Astrocyte of the hippocampus (primary cell): ENCODE measurements at places on chromosomes 13 and 19.

DNA sequence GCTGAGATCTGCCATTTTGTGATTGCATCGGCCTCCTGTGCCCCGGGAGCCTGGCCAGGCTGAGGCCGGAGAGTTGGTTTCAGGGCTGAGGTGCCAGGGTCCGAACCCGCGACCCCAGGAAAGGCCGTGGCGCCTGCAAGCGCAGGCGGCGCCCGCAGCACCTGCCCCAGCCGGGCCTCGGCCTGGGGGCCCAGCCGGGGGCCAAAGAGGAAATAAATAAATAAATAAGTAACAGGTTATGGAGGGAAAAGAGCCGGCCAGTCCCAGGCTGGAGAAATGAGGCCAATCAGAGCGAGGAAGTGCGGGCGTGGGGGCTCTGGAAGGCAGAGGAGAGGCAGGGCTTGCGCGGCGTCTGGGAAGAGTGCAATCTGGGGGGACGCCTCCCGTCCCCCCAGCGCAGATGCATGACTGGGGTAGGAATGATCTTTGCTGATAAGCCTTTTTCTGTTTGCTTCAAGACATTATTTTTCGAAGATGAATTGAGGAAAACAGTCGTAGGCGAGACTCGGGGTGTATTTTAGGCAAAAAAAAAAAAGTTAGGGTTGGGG lies 145.6 kb upstream of the ZNF536 start:
- DNase-seq, result peak; percentile 44

GRCh38 chr13:39451860-39452301 lies 151.1 kb downstream of the LHFPL6 start:
- DNase-seq, result no peak

DNA sequence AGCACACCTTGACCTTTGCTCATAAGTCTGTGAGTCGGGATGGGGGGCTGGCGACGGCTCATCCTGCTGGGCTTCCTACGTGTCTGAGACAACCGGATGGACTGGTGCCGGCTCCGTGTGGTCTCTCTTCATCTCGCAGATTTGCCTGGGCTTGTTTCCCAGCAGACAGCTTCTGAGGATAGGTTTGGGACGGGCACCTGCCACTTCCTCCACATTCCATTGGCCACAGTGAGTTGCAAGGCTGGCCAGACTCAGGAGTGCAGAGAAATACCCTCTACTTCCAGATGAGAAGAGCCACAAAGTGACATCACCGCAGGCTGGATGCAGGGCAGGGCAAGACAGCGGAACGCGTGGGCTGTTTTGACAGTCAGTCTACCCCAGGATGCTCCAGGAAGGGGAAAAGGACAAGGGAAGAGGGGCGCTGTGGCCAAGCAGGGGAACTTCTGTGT lies 48.1 kb downstream of the IRS2 start:
- DNase-seq, result no peak

DNA sequence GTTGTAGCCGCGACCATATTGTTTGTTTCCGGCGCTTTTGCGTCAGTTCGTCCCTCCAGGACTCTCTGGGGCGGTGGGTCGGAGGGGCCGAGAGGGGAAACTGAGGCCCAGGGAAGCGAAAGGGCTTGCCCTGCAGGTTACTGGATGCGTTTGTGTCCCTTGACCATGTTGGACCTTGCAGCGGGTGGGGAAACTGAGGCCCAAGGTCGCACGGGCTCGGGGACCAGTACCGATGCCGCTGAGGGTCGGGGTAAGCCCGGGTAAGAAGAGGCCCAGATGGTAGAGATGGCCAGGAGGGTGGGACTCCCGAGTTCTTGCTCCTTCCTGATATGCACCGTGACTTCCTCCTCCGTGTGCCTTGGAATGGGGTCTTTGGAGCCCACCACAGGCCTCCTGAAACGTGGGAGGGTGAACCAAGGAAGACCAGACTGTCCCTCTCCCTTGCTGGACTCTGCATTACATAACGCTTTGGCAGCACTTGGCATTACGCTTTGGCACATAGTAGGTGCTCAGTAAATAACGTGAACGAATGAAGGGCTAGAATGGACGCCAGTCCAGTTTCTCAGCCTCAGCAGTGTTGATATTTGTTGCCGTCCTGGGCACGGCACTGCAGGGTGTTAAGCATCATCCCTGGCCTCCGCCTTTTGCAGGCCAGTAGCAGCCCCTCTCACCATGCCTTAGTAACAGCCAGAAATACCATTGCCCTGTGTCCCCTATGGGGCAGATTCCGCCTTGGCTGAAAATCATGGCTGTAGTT lies 743 bp downstream of the CHAF1A start:
- DNase-seq, result no peak

DNA sequence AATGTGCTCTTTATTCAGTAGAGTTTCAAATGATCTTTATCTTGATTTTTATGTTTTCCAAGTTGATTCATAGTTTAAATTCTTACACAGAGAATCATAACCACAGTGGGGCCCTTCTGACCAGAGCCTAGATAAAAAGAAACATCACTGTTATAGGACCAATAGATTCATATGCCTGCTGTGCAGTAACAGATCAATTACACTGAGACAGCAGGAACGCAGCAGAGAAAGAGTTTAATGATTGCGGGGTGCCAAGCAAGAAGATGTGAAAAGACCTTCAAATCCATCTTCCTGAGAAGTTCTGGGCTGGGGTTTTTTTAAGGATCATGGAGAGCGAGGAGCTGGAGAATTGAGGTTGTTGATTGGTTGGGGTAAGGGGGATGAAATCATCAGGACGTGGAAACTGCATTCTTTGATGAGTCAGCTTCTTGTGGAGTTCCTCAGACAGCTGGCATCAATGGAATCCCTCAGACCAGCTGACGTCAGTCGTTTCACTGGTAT lies 346.6 kb downstream of the TBC1D4 start:
- peak; percentile 93 for DNase-seq

DNA sequence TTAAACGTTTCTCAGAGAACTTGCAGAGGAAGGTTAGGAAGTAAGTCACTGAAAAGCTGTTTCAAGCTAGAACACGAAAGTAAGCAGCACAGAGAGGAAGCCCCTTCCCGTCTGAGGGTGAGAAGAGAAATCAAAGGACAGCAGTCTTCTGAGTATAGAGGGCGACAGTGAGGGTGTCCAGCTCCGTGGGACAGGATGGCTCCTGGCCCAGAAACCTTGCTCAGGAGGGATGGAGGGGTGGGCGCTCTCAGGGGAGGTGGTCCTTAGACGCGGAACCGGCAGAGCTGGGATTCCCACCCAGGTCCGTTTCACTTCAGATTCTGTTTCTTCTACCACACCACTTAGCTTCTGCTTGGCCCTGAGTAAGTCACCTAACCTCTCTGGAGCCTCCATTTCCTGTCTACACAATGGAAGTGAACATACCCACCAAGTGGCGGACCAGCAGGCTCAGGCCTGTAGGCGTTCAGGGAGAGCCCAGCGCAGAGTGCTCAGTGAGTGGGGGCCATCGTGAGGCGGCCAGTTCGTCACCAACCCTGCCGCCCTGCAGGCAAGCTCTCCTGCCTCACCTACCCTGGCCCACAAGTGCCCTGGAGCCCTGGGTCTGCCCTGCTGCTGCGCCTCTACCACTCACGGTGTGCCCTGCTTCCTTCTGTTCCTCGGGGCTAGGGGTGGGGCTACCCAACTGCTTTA lies 5.5 kb upstream of the RSPH6A start:
- no peak for DNase-seq

- peak; percentile 64 for DNase-seq
These were observed 371.4 kb downstream of the KCNRG start for GRCh38 chr13:50386541-50387050.

DNA sequence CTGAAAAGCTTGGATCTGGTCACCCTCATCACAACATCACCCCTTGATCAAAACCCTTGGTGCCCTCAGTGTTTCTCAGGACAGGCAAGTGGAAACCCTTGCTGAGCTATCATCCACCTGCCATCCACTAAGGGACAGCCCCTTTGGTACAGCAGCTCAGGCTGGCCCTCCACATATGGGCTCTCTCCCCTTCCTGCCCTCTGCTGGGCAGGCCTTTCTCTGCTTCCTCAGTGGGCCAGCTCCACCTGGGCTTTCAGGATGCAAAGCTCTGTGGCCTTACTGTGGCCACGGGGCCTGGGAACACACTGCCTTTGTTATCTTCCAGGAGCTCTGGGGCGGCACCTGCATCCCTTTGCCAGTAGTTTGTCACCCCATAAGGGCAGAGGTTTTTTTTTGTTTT lies 4.9 kb downstream of the SUGP1 start:
- no peak for DNase-seq

GRCh38 chr13:79212064-79212619 lies 193.9 kb downstream of the RBM26 start:
- no peak for DNase-seq

DNA sequence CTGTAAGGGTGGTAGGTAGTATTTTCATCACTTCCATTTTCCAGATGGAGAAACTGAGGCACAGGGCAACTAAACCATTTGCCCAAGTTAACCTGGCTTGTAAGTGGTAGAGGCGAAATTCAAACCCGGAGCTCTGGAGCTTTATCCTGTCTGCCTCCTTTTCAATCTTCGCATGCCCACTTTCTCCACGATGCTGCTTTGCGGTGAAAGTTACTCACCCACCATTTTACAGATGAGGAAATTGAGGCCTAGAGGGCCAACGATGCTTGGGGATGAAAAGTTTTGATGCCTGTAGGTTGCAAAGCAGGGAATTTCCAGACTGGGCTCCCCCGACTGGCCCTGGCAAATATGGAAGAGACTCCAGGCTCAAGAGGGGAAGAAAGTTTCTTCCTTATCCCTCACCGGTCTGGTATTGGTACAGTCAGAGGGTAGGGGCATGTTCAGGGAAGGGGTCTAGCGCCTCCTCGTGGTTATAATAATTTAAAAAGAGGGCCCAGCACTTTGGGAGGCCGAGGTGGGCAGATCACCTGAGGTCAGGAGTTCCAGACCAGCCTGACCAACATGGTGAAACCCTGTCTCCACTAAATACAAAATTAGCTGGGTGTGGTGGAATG lies 1.9 kb upstream of the SH2D3A start:
- DNase-seq, result peak; percentile 26

DNA sequence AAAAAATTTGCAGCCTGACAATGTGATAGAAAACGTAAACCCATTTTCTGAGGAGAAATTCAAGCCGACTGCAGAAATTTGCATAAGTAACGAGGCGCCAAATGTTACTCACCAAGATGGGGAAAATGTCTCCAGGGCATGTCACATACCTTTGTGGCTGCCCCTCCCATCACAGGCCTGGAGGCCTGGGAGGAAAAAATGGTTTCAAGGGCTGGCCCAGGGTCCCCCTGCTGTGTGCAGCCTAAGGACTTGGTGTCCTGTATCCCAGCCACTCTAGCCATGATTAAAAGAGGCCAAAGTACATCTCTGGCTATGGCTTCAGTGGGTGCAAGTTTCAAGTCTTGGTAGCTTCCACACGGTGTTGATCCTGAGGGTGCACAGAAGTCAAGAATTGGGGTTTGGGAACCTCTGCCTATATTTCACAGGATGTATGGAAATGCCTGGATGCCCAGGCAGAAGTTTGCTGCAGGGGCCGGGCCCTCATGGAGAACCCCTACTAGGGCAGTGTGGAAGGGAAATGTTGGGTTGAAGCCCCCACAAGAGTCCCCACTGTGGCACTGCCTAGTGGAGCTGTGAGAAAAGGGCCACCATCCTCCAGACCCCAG lies 1842.3 kb downstream of the PCDH9 start:
- DNase-seq, result no peak

DNA sequence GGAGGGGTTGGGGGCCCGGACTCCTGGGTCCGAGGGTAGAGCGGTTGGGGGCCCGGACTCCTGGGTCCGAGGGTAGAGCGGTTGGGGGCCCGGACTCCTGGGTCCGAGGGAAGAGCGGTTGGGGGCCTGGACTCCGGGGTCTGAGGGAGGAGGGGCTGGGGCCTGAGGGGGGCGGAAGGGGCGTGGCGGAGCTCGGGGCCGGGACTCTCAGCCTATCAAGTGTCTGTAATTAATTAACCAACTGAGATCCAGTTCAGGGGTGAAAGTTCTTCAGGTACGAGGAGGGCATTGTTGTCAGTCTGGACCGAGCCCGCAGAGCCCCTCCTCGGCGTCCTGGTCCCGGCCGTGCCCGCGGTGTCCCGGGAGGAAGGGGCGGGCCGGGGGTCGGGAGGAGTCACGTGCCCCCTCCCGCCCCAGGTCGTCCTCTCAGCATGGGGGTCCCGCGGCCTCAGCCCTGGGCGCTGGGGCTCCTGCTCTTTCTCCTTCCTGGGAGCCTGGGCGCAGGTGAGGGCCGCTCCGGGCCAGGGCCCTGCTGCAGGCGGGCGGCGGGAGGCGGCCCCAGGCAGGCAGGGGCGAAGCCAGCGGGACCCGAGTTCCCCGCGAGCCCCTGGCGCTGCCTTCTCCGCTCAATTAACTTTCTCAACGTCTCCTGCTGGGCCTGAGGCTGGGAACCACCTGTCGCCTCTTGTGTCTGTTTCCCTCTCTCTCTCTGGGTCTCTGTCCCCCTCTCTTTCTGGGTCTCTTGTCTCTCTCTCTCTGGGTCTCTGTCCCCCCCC lies 697 bp downstream of the FCGRT start:
- peak; percentile 55 for DNase-seq

GRCh38 chr19:14005349-14006084 lies 603 bp downstream of the RFX1 start:
- peak; percentile 96 for DNase-seq

- peak; percentile 68 for DNase-seq
These were observed 2.9 kb upstream of the PCDH8 start for GRCh38 chr13:52851137-52851962.

DNA sequence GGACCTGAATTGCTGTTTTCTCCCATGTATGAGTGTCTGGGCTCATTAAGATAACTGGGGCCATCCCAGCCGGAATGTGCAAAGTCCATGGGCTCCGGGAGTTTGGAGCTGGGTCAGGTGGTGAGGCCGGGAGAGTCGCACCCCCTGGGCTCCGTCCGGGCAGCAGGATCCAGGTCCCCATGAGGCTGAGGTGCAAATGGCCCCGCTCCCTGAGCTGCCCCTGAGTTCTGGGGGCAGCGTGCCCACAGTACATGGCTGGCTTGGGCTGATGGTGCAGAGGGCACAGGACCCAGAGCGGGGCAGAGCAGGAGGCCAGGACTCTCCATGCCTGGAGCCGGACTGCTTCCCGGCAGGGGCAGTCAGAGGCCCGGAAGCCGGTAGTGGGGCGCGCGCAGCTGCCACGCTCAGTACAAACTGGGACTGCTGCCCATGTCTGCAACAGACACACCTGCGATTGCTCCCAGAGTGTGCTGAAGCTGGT lies 136.0 kb downstream of the KDM4B start:
- DNase-seq, result no peak

- no peak for DNase-seq
These were observed 22.4 kb downstream of the FGF21 start for GRCh38 chr19:48777720-48778119.

GRCh38 chr13:83666141-83666540 lies 216.1 kb downstream of the SLITRK1 start:
- DNase-seq, result no peak

DNA sequence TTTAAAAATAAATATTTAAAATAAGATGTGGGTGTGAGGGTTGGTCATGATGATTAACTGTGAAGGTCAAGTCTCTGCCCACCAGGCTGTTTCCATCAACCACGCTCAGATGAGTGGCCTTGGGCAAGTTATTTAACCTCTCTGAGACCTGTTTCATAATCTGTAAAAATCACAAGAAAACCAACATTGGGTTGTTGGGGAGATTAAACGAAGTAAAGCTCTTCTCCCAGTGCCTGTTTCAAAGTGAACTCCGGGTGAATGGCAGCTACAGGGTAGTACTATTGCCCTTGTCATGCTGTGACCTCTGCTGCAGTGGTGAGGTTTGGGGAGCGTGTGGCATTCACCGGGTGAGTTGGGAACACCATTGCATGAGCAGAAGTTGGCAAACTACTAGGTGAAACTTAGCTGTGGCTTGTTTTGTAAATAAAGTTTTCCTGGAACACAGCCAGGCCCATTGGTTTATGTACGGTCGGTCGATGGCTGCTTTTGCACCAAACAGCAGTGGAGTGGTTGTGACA lies 153.2 kb downstream of the USP12 start:
- no peak for DNase-seq
